HEK293T (cell line): ENCODE measurements at places on chromosomes 16 and 17.
A peak's percentile ranks its signal among the peaks of the same experiment; 100 is the strongest.

DNA sequence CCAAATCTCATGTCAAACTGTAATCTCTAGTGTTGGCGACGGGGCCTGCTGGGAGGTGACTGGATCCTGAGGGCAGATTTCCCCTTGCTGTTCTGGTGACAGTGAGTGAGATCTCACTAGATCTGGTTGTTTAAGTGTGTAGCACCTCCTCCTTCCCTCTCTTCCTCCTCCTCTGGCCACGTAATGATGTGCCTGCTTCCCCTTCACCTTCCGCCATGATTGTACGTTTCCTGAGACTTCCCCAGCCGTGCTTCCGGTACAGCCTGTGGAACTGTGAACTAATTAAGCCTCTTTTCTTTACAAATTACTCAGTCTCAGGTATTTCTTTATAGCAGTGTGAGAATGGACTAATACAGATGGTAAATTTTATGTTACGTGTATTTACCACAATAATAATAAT is 49.2 kb downstream of the METTL16 start:
- DNase-seq, result no peak

- DNase-seq, result no peak
Measured at GRCh38 chr16:68005786-68006286, 6.6 kb upstream of the DPEP2 start.

- DNase-seq, result no peak
Measured at GRCh38 chr17:2803386-2803785, 7.1 kb downstream of the RAP1GAP2 start.

GRCh38 chr17:65959630-65960029 is 232.3 kb downstream of the CEP112 start:
- no peak for DNase-seq

DNA sequence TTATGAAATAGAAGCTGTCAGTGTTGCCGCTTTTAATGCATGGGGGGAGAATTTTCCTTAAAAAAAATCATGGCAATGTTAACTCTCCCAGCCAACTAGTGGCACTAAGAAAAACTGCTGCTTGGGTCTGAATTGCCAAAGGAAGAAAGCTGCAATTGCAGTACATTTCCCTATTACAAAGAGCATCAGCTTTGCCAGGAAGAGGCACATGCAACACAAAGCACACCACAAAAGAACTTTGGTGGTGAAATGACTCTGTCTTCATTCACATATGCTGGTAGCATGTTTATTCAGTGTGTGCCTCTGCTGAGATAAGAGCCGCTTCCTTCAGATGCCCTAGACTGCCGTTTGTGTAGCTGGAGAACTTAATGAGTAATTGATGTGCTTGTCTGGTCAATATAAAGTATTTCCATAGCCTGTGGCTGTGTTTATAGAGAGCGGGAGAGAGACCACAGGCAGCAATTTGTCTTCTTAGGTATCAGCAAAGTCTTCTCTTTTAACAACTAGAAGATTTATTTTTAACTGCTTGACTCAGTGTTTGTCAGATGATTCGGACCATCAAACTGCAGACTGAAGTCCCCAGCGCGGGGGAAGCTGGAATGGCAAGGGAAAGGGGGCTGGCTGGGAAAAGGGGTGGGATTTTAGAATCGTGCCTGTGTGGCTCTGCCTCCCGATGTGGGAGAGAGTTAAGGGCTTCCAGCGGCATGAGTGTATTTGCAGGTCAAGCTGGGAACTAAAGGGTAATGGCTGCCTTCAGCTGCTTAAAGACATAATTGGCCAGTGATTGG is 115.1 kb downstream of the MRTFB start:
- DNase-seq, result peak; percentile 42

DNA sequence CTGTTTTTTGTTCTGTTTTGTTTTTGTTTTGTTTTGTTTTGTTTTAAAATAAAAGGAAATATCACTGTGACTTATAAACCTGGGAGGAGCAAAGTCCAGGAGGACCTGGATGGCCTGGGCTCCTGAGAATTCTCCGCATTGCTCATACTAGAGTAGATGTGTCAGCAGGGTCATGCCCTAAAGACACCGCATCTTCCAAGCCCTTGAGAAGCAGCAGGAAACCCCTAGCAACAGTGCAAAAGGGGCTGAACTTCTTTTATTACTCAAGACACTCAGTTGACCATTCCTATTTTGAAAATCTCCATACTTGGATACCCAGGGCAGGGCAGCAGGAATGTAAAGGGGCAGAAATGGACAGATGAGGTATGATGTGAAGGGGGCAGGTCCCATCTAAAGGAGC is 51.8 kb downstream of the SYT17 start:
- no peak for DNase-seq

- DNase-seq, result no peak
Measured at GRCh38 chr16:7140899-7141298, 191.7 kb upstream of the RBFOX1 start.
